ENCODE measurements at places on chromosomes 2 and 18.

DNA sequence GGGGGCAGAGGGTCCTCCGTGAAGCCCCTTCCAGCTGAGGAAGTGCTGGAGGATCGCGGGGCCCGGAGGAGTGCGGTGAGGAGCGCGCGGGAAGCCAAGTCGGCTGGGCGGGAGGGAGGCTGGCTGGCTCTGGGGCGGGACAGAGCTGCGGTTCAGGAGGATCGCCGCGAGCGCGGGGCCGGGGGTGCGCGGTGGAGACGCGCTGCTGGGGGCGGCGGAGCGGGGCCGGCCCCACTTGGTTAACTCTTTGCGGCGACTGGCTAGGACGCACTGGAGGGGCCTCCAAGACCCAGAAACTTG is 464 bp downstream of the CYBRD1 start:
- DNase-seq, result peak; percentile 67
- H3K4me3 ChIP-seq, result peak overlapping the region; percentile 81
- H3K27me3 ChIP-seq, result no peaks in the 10 kb centered on the region
- H3K36me3 ChIP-seq, result no peaks in the 10 kb centered on the region

DNA sequence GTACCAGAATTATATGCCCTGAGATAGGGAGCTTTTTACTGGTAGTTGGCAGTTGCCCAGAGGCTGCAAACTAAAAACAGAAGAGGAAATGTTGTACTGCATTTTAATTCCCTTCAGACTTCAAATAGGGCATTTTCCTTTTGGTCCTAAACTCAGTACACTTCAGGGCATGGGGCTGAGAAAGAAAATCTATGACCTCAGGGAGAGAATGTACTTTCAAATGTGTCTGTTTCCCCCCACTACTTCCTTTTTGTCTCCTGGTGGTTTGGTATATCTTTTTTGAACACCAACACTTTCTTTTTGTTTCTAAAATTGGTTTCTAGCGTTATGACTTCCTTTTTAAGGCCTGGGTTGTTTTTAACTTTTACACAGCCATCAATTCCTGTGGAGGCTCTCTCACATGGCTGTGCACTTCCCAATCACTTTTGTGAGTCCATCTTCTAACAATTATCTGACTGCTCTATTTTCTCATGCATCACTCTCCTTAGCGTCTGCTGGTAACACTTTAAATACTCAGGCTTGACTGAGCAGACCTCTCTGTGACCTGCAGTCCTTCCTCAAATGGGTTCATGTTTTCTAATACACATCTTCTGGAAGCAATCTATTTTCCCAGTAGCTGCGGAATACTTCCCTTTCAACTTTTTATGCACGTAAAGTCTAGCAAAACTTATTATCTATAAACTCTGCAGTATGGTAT is 596.0 kb downstream of the LRP1B start:
- H3K36me3 ChIP-seq, result no peaks in the 10 kb centered on the region
- no peak overlapping the region for H3K27ac ChIP-seq
- H3K4me3 ChIP-seq, result no peak overlapping the region
- no peaks in the 10 kb centered on the region for H3K27me3 ChIP-seq
- DNase-seq, result no peak
- H3K4me1 ChIP-seq, result no peaks in the 10 kb centered on the region

DNA sequence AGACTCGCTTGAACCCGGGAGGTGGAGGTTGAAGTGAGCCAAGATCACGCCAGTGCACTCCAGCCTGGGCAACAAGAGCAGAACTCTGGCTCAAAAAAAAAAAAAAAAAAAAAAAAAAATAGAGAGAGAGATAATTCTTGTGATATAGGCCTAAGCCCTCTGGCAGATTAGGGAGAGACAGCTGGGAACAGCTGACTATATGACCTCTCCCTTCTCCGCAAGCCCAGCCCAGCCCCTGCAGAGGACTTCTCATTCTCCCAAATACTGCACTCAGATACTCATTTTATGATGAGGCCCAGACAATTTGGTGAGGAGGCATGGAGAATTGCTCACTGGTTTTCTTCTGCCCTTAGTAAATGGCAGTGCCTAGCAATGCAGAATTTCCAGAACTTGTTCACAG is 262.0 kb downstream of the HAUS1 start:
- H3K27me3 ChIP-seq, result no peaks in the 10 kb centered on the region
- H3K27ac ChIP-seq, result no peak overlapping the region
- DNase-seq, result no peak

DNA sequence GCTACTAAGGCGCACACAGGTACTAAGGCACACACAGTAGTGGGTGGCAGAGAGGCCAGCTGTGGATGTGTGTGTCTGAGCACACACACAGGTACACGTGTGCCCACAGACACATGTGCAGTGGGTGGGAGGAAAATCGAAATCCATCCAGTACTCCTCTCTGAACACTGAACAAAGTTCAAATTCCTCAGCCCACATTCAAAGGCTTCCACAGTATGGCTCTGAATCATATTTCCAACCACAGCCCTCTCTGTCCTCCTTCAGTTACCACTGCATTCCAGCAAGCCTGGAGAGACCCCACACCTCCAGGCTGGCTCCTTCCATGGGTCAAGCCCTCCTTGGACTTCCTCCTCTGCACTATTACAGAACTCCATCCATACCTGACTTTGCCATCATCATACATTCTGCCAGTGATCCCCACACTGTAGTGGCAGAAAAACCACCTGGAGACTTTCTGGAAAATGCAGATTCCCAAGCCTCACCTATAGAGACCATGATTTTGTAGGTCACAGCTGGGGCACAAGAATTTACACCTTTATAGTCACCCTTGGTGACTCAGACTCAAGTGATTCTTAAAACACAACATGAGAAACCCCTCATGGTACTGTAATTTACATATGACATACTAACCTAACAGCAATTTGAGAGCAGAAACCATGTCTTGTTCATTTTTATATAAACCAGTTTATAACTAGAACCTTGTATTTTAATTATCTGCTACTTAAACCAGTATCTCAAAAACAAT is 31.4 kb downstream of the EPG5 start:
- no peak overlapping the region for H3K4me3 ChIP-seq
- no peaks in the 10 kb centered on the region for H3K27me3 ChIP-seq
- H3K27ac ChIP-seq, result no peak overlapping the region
- no peak for DNase-seq
- no peaks in the 10 kb centered on the region for H3K4me1 ChIP-seq

Data from aorta (tissue), 5 donors.